Kidney (tissue), 22 donors: ENCODE measurements at places on chromosomes 16 and 17. TPM values are rescaled to one million over a fixed set of nuclear protein-coding genes. Genes with fewer than 3 reads are reported as not detected.

Gene TK1
- total RNA-seq: 12.7 TPM

Gene TBX21
- total RNA-seq: 1.9 TPM

Gene KRT31
- total RNA-seq: not detected

Gene PPY
- not detected for total RNA-seq

Gene P4HB
- 482 TPM for total RNA-seq

Gene CDH13
- total RNA-seq: 13.8 TPM

Gene SOX8
- total RNA-seq: 1.0 TPM

Gene CCL16
- total RNA-seq: 0.79 TPM

Gene ZNF469
- total RNA-seq: 1.6 TPM

Gene KRT17
- 11.1 TPM for total RNA-seq

Gene SMIM5
- 8.0 TPM for total RNA-seq

Gene NPIPB12
- total RNA-seq: 68.1 TPM

Gene CNTD1
- total RNA-seq: 0.60 TPM

Gene CA7
- not detected for total RNA-seq

Gene CCL14
- total RNA-seq: 134 TPM

Gene CCL8
- not detected for total RNA-seq

Gene TP53TG3B
- not detected for total RNA-seq

Gene EVPLL
- 1.2 TPM for total RNA-seq

Gene MEIOC
- total RNA-seq: 0.28 TPM

Gene CTRB2
- not detected for total RNA-seq

Gene TNFRSF13B
- 1.4 TPM for total RNA-seq

Gene GRIN2A
- 6.5 TPM for total RNA-seq

Gene HES7
- total RNA-seq: 0.25 TPM

Gene FBXW10
- total RNA-seq: not detected

Gene POLR3K
- total RNA-seq: 8.8 TPM

Gene KRTAP17-1
- not detected for total RNA-seq

Gene ITGAD
- total RNA-seq: 0.13 TPM

Gene NKD1
- total RNA-seq: 9.9 TPM

Gene KRTAP4-1
- total RNA-seq: not detected

Gene SLC16A13
- 6.5 TPM for total RNA-seq

Gene SOST
- 0.09 TPM for total RNA-seq

Gene TBC1D3E
- total RNA-seq: not detected

Gene ABCA10
- 4.2 TPM for total RNA-seq

Gene FBXO31
- 34.9 TPM for total RNA-seq

Gene SECTM1
- 87.5 TPM for total RNA-seq

Gene CORO7
- total RNA-seq: 50.1 TPM

Gene CLEC10A
- total RNA-seq: 16.1 TPM

Gene TBC1D26
- not detected for total RNA-seq

Gene FOXJ1
- total RNA-seq: 6.8 TPM

Gene LPO
- total RNA-seq: not detected

Gene HOXB2
- 61.9 TPM for total RNA-seq

Gene PTX4
- total RNA-seq: not detected
